ENCODE measurements at places on chromosomes 13 and 19.

GRCh38 chr13:73194310-73194709, 135.5 kb downstream of the KLF5 start:
- H3K27me3 ChIP-seq: no peaks in the 10 kb centered on the region
- DNase-seq: no peak
- H3K27ac ChIP-seq: no peak overlapping the region
- no peak overlapping the region for H3K4me3 ChIP-seq

- DNase-seq: no peak
- H3K27ac ChIP-seq: no peak overlapping the region
- H3K27me3 ChIP-seq: no peaks in the 10 kb centered on the region
These were observed 2.1 kb upstream of the CEACAM19 start for GRCh38 chr19:44668985-44669764.

DNA sequence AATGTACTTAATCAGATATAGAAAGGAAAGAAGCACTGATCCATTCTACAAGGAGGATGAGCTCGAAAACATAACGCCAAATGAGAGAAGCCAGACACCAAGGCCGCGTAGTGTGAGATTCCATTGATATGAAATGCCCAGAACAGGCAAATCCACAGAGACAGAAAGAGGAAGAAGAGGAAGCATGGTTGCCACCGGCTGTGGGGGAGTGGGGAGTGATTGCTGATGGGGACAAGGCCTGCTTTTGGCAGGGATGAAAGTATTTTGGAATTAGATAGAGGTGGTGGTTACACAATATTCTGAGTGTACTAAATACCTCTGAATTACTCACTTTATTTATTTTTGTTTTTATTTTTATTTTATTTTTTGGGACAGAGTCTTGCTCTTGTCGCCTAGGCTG, 50.2 kb upstream of the KLF2 start:
- H3K27me3 ChIP-seq: no peaks in the 10 kb centered on the region
- H3K36me3 ChIP-seq: no peaks in the 10 kb centered on the region
- no peak for DNase-seq
- H3K4me3 ChIP-seq: no peak overlapping the region
- no peaks in the 10 kb centered on the region for H3K4me1 ChIP-seq
- H3K27ac ChIP-seq: no peak overlapping the region

DNA sequence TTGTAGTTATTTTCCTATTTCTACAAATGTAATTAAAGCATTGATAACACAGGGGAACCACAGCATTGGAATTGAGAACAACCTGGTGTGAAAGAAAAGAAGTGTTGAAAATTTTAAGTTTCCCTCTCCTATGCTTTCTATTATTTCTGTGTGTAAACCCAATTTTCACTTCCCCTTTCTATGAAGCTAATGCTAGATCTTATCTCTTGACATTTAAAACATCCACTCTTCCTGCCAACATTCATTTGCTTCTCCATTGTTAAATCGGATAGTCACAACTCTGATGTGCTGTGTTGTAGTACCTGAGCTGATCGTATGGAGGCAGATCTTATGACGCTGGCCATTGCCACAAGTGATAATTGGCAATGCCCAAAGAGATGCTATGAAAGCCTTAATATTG, 203.0 kb downstream of the ITGBL1 start:
- no peak for DNase-seq
- H3K36me3 ChIP-seq: no peaks in the 10 kb centered on the region
- H3K27me3 ChIP-seq: no peaks in the 10 kb centered on the region
- H3K4me1 ChIP-seq: no peaks in the 10 kb centered on the region
- H3K4me3 ChIP-seq: no peak overlapping the region

DNA sequence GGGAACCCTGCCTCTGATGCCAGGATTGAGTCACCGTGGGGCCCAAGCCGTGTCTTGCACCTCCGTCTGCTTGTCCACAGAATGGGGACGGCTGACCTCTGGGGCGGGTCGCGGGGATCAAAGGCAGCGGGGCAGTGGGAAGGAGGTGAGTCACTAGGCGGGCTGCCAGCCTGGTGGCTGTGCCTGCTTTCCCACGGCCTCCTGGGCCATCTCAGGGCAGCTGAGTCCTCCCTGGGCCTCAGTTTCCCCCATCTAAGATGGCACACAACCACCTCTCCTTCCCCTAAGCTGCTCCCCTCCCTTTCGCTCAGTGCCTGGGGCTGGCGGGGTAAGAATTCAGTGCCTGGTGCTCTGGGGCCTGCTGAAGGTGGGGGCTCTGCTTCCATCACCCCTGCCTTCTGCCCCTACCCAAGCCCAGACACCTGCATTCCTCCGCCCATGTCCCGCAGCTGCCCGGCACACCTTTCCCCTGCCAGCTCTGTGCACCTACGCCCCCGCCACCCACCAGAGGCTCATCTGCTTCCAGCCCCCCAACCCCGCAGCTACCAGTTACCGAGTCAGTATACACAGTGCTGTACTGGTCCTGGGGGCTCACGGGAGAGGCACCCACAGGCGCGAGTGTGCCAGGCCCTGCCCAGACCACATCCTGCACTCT, 3.5 kb downstream of the MKNK2 start:
- no peak for DNase-seq
- H3K4me3 ChIP-seq: peak overlapping the region; percentile 19
- peaks cover 85% of the 10 kb centered on the region for H3K4me1 ChIP-seq
- H3K27ac ChIP-seq: peak overlapping the region; percentile 78
- H3K27me3 ChIP-seq: no peaks in the 10 kb centered on the region

DNA sequence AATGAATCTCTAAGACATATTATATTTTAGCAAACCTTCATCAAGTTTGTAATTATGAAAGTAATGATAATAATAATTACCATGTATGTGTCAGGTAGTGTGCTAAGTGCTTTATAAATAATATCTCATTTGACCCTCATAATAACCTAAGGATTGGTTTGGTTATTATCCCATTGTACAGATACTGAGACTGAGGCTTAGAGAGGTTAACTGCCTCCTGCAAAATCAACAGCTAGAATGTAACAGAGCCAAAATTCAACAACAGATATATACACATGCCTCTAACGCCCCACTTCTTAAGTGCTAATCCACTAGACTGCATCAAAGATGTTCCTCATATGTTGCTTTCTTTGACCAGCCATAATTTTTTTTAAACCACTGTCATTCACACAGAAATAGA, 140.8 kb downstream of the ZAR1L start:
- H3K27ac ChIP-seq: no peak overlapping the region
- no peak overlapping the region for H3K4me3 ChIP-seq
- H3K36me3 ChIP-seq: no peaks in the 10 kb centered on the region
- no peaks in the 10 kb centered on the region for H3K4me1 ChIP-seq
- peaks cover 2% of the 10 kb centered on the region for H3K27me3 ChIP-seq

DNA sequence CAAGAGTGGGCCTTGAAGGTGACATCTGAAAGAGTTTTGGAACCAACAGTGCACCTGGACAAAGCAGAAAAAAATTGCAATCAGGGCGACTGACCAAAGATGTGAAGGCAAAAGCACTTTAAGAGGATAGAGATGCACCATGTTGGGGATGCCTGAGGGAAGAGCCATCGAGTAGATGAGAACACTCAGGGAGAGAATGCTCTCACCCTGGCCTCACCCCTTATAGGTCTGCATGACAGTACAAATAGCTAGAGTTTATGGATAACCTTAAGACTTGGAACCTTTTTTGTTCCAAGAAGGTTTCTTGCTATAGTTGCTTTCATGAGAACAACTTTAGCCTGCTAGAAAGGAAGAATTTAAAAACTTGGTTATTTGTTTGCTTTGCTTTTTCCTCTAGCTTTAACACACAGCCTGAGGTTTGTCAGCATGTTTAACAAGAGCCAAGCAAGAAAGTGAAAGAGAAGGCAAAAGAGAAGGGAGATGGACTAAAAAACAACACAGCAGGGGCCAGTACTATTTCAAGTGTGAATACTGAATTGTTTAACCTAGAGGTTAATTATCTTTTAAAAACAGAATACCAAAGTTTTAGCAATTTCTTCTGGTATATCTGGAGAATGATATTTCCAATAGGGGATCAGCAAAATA, 418.9 kb downstream of the DIAPH3 start:
- no peak overlapping the region for H3K4me3 ChIP-seq
- no peaks in the 10 kb centered on the region for H3K36me3 ChIP-seq
- H3K27ac ChIP-seq: no peak overlapping the region
- no peak for DNase-seq
- no peaks in the 10 kb centered on the region for H3K27me3 ChIP-seq

- DNase-seq: no peak
- no peak overlapping the region for H3K4me3 ChIP-seq
- no peaks in the 10 kb centered on the region for H3K4me1 ChIP-seq
- H3K36me3 ChIP-seq: no peaks in the 10 kb centered on the region
- H3K27me3 ChIP-seq: peaks cover 14% of the 10 kb centered on the region
These were observed 169.9 kb downstream of the STK24 start for GRCh38 chr13:98406971-98407370.

- no peaks in the 10 kb centered on the region for H3K36me3 ChIP-seq
- H3K27ac ChIP-seq: no peak overlapping the region
- DNase-seq: no peak
- H3K4me1 ChIP-seq: no peaks in the 10 kb centered on the region
- H3K4me3 ChIP-seq: no peak overlapping the region
- H3K27me3 ChIP-seq: peaks cover 2% of the 10 kb centered on the region
These were observed 49.4 kb downstream of the SERP2 start for GRCh38 chr13:44422755-44423643.

DNA sequence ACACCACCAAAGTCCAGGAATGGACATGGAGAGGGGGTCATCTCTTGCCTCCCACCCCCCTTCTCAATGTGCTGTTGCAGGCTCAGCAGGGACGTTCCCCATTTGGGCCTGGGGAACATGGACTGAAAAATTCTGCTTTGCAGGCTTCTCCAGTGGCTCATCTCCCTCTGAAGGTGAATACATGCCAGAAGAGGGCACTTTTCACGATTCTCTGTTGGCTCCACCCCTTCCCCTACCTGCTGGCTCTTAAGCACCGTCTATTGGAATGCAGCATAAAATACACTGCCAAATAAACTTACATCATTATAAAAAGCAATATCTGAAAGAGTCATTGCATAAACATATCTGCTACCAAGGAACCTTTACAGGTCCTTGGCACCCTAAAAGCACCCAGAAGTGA, 35.7 kb downstream of the NHLRC3 start:
- DNase-seq: no peak
- H3K4me1 ChIP-seq: no peaks in the 10 kb centered on the region
- no peaks in the 10 kb centered on the region for H3K36me3 ChIP-seq

DNA sequence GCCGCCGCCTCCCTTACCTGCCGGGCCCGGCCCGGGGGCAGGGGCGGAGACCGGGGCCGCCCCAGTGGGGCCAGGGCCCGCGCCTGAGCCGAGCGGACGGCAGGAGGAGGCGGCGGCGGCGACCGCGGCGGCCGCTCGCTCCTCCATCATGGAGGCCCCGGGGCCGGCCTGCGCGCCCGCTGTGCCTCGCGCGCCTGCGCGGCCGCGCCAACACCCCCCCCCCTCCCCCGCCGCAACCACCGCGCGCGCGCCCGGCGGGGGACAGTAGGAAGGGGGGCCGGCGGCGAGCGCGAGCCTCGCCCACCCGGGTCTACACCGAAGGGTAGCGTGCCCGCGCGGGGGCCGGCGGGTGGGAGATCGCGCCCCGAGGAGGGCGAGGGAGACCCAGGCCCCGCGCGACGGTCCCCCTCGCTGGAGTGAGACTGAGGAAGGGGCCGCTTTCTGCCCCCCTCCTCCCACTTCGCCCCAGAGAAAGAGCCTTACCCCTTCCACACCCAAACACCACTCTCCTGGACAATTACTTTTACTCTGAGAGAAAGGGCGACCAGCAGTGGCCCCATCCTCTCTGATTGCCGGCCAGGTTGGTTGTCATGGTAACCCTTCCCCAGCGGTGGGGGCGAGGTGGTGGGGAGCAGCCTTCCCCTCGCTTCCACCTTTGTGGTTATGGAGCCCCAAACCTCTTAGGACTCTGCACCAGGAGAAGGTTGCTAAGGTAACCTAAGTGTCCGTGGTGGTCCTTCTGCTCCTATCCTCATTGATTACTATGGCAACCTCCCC, at the start of gene STRN4:
Gene STRN4 (minus strand): TSS at position 170 of the 777 bp plus-strand sequence. CDS start 20 bp downstream, at position 150.
- H3K27me3 ChIP-seq: no peaks in the 10 kb centered on the region
- peak within 1 kb of the TSS; percentile 73 for H3K4me3 ChIP-seq
- peaks cover 46% of the 10 kb centered on the region for H3K4me1 ChIP-seq
- peak; percentile 66 for DNase-seq
- no peaks in the 10 kb centered on the region for H3K36me3 ChIP-seq

DNA sequence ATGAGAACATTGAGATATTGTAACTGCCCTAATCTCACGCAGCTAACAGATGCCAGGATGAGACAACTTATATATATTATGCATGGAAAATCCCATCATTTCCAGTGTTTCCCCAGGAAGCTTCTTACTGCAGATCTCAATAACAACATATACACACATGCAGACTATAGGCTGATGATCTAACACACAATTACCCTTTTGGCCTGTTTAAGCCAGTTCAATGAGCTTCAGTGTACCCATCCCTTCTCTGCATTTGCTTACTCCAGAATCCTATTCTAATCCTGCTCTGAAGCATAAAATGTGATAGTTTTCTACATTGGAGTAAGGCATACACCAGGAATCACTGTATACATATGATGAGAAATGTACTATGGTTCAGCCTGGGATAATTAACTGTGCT, 489.4 kb downstream of the SUCLA2 start:
- H3K4me3 ChIP-seq: no peak overlapping the region
- H3K27ac ChIP-seq: no peak overlapping the region
- no peaks in the 10 kb centered on the region for H3K27me3 ChIP-seq

GRCh38 chr13:88586263-88586662, 915.1 kb downstream of the SLITRK5 start:
- H3K4me1 ChIP-seq: no peaks in the 10 kb centered on the region
- no peaks in the 10 kb centered on the region for H3K36me3 ChIP-seq
- H3K27me3 ChIP-seq: no peaks in the 10 kb centered on the region
- H3K27ac ChIP-seq: no peak overlapping the region
- DNase-seq: no peak

DNA sequence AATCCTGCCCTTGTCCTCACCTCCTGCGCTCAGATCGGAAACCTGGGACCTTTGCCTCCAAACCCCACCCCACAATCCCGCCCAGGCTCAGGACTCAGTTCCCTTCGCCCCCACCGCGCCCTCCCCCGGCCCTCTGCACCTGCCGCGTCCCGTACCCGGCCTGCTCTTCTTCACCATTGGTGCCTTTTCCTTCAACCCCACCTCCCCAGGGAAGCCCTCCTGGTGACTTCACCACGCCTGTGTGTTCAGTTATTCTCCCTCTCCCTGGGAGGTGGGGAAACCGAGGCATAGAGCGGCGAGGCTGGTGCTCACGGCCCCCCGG, 19.3 kb upstream of the TCF3 start:
- no peak for DNase-seq
- no peak overlapping the region for H3K4me3 ChIP-seq
- H3K27ac ChIP-seq: no peak overlapping the region
- H3K36me3 ChIP-seq: no peaks in the 10 kb centered on the region
- peaks cover 23% of the 10 kb centered on the region for H3K4me1 ChIP-seq

DNA sequence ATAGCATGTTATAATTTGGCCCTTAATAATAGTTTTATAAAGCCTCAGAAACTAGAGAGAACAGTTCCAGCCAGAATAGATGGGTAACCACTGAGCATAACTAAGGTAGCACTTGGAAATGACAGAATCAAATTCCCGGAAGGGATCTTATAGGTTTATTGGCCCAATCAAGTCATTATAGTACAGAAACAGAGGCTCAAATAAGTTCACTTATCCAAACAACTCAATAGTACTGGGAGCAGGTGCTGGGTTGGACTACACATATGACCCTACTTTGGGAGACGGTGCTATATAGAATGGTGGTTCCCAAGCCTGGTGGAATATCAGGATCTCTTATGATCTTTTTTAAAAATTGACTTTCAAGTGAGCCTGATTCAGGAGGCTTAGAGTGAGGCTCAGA, 32.7 kb upstream of the OLFM4 start:
- H3K36me3 ChIP-seq: no peaks in the 10 kb centered on the region
- H3K4me3 ChIP-seq: no peak overlapping the region
- no peaks in the 10 kb centered on the region for H3K4me1 ChIP-seq
- H3K27ac ChIP-seq: no peak overlapping the region
- H3K27me3 ChIP-seq: peaks cover 2% of the 10 kb centered on the region
- DNase-seq: no peak

Data from CD4-positive, CD25-positive, alpha-beta regulatory T cell (primary cell).